ENCODE measurements at places on chromosomes 11 and 22.

DNA sequence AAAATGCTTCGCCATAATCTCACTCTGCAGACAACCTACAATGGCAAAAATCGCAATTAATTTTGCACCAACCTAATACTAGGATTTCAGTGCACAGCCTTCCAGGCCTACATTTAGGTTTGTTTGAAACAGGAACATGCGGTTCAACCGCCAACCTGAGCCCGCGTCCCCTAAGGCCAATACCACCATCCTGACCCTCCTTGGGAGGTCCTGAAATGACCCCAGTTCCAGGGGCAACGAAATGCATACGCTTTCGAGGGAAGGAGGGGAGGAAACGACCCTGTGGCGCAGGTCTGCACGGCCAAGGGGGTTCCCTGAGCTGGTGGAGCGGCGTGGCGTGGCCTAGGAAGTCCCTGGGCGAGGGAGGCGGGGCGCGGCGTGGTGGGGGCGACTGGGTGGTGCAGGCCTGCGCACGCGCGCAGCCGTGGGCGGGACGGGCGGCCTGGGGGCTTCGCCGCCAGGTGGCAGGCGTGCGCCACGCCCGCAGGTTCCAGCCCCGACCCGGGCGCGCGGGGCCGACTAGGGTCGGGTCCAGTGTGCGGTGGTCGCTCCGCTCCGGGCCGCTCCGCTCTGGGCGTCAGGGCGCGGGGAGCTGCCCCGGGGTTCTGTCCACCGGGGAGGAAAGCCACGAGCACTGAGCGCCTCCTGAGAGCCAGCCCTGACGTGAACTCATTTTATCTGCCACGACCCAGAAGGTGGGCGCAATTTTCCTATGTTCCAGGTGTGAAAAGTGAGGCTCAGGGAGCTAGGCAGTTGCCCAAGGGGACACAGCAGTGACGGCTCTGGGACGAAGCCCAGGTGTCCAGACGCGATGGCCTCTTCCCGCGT lies 94.1 kb downstream of the SWAP70 start:
- DNase-seq: peak; percentile 83

DNA sequence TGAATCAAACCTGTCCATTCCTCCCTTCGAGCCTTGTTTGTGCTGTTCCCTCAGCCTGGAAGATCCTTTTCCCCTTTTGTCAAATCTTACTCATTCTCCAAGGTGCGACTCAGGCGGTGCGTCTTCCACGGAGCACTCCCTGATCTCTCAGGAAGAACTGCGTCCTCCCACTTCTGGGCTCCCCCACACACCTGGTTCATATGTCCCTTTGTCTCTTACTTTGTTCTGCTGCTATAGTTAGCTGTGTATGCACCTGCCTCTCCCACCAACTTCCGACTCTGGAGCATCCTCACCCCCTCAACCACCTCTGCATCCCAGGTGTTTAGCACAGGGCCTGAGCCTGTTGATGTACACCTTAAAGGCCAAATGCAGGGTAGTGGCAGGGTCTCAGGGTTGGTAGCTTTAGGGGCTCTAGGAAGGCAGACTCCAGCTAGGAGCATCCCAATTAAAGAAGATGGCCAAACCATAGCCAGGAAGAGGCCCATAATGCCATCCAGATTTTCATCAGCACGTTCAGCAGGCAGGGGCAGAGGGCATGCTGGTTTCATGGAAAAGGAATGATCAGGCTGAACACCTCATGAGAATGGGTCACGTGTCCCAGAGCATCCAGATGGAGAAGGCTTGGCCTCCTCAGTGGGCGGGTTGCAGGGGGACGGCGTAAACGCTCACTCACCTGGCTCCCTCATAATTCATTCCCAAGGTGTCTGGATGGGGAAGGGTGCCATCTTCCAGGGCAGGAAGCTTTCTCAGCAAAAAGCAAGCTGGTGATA lies 20.1 kb downstream of the PTPN5 start:
- peak; percentile 81 for DNase-seq

- no peak for DNase-seq
These were observed at the start of gene AHNAK for GRCh38 chr11:62546244-62546928. AHNAK (minus strand) TSS chr11:62546806; CDS start chr11:62536098, 10,708 bp downstream.

DNA sequence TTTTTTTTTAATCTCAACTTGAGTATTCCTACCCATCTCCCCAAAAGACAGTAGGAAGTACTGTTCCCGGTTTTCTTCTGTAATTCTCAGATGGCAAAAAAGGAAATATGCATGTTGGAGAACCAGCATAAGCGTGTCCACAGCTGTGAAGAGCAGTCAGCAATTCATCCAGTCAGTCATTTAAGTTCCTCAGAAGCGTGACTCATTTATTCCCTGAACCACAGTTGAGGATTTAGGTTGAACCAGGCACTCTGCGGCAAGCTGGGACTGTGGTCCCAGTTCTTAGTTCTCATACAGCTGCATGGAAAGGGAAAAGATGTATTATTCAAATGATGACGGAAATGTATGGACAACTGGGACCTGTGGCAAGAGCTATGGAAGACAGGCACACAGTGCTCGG lies 61.0 kb upstream of the MYO18B start:
- DNase-seq: no peak

- no peak for DNase-seq
These were observed 114.4 kb upstream of the BLID start for GRCh38 chr11:122230385-122230755.

DNA sequence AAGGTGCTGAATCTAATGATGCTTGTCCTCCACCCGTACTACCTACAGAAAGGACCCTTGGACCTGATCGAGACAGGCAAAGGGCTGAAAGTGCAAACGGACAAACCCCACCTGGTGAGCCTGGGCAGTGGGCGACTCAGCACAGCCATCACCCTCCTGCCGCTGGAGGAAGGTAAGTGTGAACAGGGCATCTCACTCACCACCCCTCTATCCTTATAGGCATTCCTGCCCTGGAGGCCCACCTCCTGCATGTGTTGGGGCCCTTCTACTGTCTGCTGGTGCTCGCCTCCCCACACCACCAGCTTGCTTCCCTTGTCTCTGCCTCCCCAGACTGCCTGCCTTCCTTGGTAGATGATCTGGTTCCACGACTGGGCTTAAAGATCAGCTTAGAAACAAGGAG lies 7.1 kb downstream of the PHLDB1 start:
- no peak for DNase-seq

GRCh38 chr22:44906248-44906936 lies 103.4 kb downstream of the PHF21B start:
- no peak for DNase-seq

DNA sequence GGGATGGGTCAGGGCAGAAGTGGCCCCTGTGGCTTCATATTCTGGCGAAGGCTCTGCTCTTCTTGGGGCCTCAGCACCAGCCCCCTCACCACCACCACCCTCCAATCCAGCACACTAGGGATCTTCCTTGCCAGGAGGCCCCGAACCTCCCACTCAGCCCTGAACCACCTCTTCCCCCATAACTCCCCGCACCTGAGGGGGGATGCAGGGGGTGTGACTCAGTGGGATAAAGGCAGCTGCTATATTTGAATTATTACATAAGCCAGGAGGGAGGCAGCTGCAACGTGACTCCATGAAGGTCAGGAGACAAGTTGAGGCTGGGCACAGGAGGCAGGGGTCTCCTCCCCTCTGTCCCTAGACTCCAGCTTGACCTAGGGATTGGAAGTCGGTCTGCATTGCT lies 5.6 kb upstream of the PDE2A start:
- peak; percentile 62 for DNase-seq

GRCh38 chr11:116693593-116694348 lies 79.0 kb downstream of the BUD13 start:
- DNase-seq: no peak

GRCh38 chr11:57598831-57599155 lies 1.3 kb downstream of the SERPING1 start:
- no peak for DNase-seq

- no peak for DNase-seq
These were observed 27.7 kb downstream of the LRP4 start for GRCh38 chr11:46890665-46891064.

GRCh38 chr11:43685440-43685839 lies 4.9 kb downstream of the HSD17B12 start:
- DNase-seq: no peak

DNA sequence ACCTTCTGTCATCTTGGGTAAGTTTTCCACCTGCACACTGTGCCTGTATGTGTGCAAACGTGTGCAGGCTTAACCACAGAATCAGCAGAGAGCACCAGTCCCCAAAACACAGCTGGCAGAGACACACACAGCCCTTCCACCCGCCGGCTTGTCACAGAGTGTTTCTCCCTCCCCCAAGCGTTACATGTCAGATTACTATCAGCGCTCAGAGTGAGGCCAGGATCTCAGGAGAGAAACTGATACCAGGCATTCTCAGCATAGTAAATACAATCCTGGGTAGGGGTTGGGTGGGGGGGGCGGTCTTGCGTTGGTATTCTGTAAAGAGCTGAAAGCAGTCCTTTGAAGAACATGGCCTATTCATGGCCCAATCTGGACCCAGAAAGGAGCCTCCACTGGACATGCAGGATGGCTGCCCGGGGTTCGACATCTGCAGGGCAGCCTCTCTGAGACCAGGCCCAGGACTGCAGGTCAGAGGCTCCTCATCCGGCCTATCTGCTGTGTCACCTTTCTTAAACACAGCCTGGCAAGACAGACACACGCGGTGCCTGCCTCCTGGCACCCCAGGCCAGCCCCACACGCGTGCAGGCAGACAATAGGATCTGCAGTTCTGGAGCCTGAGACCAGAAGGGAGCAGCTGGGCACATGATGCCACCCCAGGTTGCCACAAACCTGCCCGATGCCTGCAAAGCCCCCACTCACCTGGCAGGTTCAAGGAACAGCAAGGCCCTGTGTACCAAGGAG lies 1.7 kb downstream of the OSBPL5 start:
- DNase-seq: no peak

GRCh38 chr22:26904483-26904882 lies 247.1 kb downstream of the MIAT start:
- DNase-seq: no peak

DNA sequence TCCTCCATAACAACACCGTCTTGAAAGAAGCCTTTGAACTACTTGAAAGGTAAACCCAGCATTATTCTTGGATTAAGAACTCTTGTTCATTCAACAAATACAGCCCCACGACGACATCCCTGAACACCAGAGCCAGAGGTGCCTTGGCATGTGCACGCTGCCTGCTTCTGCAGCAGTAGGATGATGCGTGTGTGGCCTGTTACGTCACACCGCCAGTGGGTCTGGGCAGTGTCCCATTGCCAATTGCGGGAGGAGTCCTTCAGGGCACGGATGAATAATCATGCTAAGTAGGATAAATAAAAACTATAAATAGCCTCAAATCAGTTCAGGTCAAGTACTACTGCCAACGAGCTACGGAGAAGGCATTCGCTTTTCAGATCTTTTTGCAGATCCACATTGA lies 380.5 kb downstream of the SHANK2 start:
- DNase-seq: no peak

GRCh38 chr11:34168642-34169420 lies 63.4 kb downstream of the NAT10 start:
- no peak for DNase-seq

DNA sequence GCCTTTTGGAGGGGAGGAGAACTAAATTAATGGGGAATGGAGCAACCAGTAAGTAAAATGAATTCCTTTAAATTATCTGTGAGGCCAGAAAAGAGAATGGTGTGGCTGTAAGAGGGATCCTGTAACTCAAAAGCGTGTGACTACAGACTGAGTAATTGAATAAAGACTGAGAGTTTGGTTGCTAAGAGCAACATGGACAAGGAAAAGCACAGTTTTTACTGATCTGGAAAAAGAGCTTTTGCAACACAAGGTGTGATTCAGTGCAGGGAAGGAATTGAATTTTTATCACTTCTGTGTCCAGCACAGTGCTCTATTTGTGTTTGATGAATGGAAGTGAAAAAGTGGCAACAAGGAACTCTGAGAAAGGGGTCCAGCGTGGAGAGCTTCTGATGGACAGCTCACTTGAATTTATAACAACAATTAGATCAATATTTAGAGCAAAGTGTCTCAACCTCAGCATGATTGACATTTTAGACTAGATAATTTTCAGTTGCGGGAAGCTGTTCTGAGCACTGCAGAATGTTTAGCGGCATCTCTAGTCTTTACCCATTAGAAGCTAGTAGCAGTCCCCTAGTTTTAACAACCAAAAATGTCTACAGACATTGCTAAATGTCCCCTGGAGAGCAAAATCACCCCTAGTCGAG lies 202.8 kb upstream of the BDNF start:
- DNase-seq: no peak

DNA sequence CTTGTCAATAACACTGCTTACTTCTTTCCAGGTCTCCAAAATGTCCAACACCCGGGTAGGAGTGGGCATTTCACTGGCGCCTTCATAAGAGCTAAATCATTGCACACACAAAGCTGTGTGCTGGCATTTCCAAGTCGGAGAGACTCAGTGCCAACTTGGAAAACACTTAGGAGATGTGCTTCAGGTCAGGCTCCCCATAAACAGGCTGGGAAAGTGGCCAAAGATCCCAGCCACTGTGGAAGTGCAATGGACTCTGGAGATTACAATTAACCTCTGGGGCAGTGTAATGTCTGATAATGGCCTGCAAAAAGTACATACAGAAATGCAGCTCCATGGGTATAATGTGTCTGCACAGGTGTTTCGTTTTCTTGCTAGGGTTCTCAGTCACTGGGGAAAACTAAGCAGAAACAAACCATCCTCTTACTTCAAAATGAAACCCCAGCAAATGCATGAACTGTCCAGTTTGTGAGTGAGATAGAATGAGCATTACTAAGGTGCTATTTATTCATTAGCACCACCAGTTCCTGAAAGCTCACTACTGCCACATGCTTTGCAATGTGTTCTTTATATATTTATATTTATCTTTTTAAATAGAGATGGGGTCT lies 79.0 kb downstream of the ABTB2 start:
- DNase-seq: no peak

- DNase-seq: no peak
These were observed 16.0 kb downstream of the ZMAT5 start for GRCh38 chr22:29750559-29751538.

DNA sequence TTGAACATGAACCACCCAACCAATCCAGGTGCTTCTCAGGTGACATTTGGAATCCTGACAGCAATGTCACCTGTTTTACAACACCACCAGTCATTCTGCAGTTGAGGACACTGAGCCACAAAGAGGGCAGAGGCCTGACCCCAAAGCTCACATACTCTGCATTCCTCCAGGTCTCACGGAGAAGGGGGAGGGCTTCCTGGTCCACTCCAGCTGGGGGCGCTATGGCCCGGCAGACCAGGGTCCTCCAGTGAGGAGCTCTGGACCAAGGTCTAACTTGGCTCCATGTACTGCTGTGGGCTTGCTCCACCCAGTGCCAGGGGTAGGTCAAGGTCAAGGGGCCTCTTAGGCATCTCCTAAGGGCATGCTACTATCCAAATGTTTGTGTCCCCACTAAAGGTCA lies 1.5 kb upstream of the PNPLA3 start:
- DNase-seq: no peak

DNA sequence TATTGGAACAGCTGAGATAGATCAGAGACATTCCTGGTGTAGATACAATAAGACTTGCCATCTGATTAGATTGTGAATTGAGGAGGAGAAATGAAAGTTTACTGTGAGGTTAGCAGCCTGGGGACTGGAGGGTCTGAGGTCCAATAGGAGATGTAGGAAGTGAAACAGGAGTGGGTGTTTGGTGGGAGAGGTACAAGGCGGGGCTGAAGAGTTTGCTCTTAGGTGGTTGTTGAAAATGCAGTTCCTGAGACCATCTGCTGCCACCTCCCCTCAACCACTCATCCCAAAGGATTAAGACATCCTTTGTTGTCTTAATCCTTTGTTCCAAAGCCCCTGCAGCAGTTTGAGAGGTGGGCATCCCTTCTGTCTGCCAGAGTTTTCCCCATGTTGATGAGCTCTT lies 14.8 kb downstream of the PIWIL4 start:
- no peak for DNase-seq
